GM23248 (cell line): ENCODE measurements at places on chromosomes 5 and 9.

DNA sequence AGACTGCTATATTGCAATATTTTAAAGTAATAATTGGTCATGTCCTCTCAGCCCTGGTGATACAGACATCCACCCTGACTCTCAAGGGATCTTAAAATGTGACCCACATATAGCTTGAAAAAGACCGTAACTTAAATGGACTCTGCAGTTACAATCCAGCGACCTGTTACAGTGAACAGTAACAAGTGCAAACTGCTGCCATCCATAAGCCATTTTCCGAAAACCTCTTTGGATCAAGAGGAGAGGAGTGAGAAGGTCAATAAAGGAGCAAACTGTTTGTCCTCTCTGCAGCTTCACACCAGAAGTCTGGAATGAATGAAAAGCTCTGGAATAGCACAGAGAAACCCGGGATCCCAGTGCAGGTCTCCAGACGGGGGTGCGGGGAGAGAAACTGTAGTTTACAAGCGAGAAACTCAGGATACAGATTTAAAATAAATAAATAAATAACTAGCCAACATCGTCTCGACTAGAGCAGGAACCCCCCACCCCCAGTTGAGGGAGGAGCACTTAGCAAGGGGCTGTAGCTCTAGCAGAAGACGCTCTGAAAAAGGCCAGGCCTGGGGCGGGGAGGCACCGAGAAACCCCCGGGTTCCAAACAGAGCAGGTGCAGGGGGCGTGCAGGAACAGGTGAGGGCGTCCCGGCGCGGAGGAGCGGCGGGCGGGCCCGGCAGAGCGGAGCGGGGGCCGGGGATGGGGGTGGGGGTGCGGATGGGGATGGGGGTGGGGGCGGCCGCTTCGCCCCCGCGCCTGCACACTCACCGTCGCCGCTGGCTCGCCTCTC is 572 bp downstream of the ZDHHC21 start:
- no peaks in the 10 kb centered on the region; the same call in 1 of the 2 replicates for H3K36me3 ChIP-seq
- H3K27me3 ChIP-seq: peaks cover 4% of the 10 kb centered on the region; the same call in 1 of the 2 replicates
- H3K4me1 ChIP-seq: peaks cover 16% of the 10 kb centered on the region
- no peak overlapping the region for H3K27ac ChIP-seq
- peak overlapping the region; percentile 83 for H3K4me3 ChIP-seq

DNA sequence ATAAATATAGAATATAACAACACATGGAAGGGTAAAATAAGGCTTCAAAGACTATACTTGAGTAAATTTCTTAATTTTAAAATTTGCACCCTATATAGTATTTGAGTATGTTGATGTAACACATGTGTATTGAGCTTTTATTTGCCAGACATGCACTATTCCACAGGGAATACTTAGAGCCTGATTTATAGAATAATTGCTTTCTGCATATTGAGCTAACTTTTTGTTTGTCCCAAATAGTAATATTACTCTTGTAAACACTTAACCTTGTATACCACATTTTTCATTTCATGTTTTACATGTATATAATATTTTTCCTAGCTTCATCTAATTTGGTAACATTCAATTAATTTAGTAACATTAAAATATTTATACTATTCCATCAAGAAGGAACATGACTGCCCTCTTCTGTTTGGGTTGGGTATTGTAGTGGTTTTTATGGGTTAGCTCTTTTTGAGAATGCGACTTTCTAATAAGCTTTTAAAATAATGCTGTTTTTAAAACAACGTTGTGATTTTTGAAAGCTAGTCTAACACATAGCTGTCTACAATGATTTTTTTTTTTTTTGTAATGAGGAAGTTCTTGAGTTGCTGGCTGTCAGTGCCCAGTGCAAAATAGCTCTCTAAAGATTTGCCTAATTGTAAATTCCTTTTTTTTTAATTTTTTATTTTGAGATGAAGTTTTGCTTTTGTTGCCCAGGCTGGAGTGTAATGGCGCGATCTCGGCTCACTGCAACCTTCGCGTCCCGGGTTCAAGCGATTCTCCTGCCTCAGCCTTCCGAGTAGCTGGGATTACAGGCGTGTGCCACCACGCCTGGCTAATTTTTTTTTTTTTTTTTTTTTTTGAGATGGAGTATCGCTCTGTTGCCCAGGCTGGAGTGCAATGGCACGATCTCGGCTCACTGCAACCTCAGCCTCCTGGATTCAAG is 4.8 kb downstream of the SUB1 start:
- no peak overlapping the region for H3K4me3 ChIP-seq
- no peak overlapping the region for H3K27ac ChIP-seq
- H3K4me1 ChIP-seq: peaks cover 15% of the 10 kb centered on the region
- H3K27me3 ChIP-seq: no peaks in the 10 kb centered on the region
- peak; percentile 57 for DNase-seq

GRCh38 chr5:40089269-40089668 is 590.4 kb upstream of the PTGER4 start:
- no peaks in the 10 kb centered on the region for H3K36me3 ChIP-seq
- H3K27ac ChIP-seq: no peak overlapping the region
- H3K27me3 ChIP-seq: 0 out of 2 replicates have a peak, but pooled peaks cover under 1% of the 10 kb centered on the region
- no peak overlapping the region for H3K4me3 ChIP-seq
- H3K4me1 ChIP-seq: no peaks in the 10 kb centered on the region

DNA sequence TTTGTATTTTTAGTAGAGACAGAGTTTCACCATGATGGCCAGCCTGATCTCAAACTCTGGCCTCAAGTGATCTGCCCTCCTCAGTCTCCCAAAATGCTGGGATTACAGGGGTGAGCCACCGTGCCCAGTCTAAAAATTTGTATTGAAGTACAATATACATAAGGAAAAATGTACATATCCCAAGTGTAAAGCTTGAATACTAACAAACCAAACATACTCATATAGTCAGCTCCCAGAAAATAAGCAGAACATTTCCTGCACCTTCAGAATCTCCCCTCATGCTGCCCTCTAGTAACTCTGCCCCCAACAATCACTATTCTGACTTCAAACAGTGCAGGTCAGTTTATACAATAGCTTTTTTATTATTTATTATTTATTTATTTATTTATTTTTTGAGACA is 1.6 kb upstream of the NOL6 start:
- H3K4me3 ChIP-seq: no peak overlapping the region
- no peak overlapping the region for H3K27ac ChIP-seq
- no peaks in the 10 kb centered on the region for H3K27me3 ChIP-seq
- DNase-seq: no peak
- H3K4me1 ChIP-seq: peaks cover 18% of the 10 kb centered on the region; the same call in 1 of the 2 replicates

- H3K36me3 ChIP-seq: no peaks in the 10 kb centered on the region
- H3K4me3 ChIP-seq: no peak overlapping the region
- H3K4me1 ChIP-seq: no peaks in the 10 kb centered on the region
- peaks cover 36% of the 10 kb centered on the region; the same call in 1 of the 2 replicates for H3K27me3 ChIP-seq
Observed at GRCh38 chr5:107578051-107578635, 92.6 kb downstream of the EFNA5 start.

DNA sequence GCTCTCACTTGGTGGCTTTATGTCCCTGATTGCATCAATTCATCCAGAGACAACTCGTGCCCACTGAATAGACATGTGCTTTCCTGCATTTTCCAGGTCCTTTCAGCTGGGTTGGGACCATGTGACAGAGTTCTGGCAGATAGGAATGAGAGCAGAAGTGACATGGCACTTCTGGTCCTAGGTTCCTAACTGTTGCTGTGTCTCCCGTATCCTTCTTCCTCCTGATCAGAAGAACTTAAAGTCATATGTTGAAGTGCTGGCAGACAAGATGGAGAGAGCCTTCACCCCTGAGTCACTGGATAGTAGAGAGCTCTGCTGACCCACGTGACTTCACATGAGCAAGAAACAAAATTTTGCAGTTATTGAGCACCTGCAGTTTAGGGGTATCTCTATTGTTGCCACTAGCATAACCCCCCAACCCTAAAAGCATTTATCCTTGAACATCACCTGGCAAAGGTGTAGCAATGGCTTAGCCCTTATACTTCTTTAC is 80.0 kb downstream of the NREP start:
- H3K27ac ChIP-seq: peak overlapping the region; percentile 75
- no peaks in the 10 kb centered on the region for H3K27me3 ChIP-seq
- DNase-seq: peak; percentile 67
- no peaks in the 10 kb centered on the region for H3K36me3 ChIP-seq
- H3K4me3 ChIP-seq: no peak overlapping the region
- H3K4me1 ChIP-seq: peaks cover 45% of the 10 kb centered on the region

- H3K27ac ChIP-seq: no peak overlapping the region
- no peak overlapping the region for H3K4me3 ChIP-seq
- no peaks in the 10 kb centered on the region for H3K4me1 ChIP-seq
- DNase-seq: peak; percentile 13
- H3K27me3 ChIP-seq: no peaks in the 10 kb centered on the region
Observed at GRCh38 chr9:72726947-72727346, 205.5 kb downstream of the TMC1 start.

DNA sequence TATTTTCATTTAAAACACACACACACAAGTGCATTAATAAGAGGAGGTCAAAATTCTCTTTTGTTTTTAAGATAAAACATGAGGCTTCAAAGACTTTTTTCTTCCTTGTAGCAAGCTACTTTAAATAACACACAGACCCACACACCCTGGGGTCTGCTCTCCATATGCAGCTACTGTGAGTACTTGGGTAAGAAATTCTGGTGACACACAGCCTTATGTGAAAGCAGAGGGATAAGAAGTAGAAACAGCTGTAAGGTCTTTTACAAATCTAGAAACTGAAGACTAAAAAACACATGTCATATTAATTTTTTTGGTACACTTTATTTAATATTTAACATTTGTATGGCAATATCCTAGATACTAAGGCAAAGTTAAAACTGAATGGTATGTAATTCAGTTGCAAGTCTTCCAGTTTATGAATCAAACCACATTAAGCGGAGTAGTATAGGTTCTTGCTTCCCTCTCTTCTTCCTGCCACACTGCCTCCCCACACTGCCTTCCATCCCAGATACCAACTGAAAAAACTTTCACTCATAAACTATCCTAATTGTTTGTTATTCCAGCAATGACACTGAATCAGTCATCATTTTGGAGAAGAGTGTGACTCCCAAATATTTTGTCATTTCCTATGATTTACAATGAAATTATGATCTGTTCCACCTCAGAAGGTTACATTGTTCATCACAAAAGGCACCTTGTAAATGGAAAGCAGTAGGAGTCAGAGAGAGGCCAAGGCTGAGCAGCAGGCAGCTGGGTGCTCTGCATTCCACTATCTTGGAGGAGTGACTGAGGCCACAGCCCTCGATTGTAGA is 92.0 kb downstream of the PLCXD3 start:
- DNase-seq: peak; percentile 66
- peaks cover 56% of the 10 kb centered on the region for H3K4me1 ChIP-seq
- H3K4me3 ChIP-seq: peak overlapping the region; percentile 23; the same call in 1 of the 2 replicates
- peak overlapping the region; percentile 44 for H3K27ac ChIP-seq
- no peaks in the 10 kb centered on the region for H3K36me3 ChIP-seq

DNA sequence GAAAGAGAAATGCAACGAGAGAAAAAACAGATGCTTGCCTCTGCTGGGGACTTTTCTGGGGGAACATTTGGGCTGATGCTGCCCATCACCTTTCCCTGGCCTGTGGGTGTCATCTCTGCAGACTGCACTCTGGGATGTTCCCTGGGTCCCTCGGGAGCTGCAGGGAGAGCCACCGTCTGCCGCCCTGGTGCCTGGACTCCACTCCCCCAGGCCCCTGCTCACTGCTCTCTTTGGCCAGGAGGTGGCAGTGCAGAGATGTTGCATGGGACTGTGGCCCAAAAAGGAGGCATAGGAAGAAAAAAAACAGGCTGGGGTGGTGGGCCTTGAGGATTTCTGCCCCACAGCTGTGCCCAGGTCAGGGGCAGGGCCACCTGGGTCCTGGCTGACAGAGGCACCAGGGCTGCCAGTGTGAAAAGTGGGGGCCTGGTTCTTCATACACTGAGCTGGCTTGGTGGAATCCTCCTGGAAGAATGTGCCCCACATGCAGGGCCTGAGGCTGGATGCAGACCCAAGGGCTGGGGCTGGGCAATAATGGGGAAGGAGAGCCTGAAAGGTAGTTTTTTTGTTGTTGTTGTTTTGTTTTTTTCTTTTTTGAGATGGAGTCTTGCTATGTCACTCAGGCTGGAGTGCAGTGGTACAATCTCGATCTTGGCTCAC is 353.6 kb downstream of the SLIT3 start:
- peaks cover 13% of the 10 kb centered on the region; the same call in 1 of the 2 replicates for H3K4me1 ChIP-seq
- no peaks in the 10 kb centered on the region for H3K36me3 ChIP-seq
- no peaks in the 10 kb centered on the region for H3K27me3 ChIP-seq

- no peaks in the 10 kb centered on the region for H3K36me3 ChIP-seq
- H3K4me1 ChIP-seq: no peaks in the 10 kb centered on the region
- peak; percentile 28 for DNase-seq
Observed at GRCh38 chr5:82861701-82862100, 215.5 kb downstream of the TMEM167A start.
